ENCODE measurements at places on chromosomes 13 and 19.

- no peak for DNase-seq
Observed at GRCh38 chr19:35122687-35123551, 7.3 kb downstream of the FXYD3 start.

DNA sequence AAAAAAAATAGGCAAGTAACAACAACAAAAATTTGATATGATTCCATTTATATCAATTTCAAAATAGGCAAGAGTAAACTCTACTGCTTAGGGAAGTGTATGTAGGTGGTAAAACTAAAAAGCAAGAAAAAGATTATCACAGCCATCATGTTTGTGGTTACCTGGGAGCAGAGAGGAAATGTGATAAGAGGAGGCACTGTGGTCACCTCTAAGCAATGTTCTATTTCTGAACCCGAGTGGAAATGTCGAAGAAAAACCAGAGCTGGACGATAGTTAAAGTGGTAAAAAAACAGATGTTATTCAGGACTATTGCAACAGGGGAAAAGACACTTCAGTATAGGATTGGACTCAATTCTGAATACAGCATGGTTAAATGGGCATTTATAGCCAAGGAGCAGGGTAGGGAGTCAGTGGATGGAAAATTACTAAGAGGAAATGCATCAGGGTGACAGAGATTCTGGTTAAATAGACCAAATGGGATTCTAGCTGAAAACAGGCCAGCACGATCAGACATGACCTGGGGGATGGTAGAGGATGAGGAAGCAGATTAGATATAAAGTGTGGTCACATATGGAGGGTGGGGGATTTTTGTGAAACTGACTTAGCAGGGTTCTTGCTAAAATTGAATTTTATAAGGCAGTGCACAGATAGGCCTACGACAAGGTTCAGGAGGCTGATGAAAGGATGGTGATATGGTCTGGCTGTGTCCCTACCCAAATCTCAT lies 6.0 kb upstream of the TEX30 start:
- DNase-seq: no peak

DNA sequence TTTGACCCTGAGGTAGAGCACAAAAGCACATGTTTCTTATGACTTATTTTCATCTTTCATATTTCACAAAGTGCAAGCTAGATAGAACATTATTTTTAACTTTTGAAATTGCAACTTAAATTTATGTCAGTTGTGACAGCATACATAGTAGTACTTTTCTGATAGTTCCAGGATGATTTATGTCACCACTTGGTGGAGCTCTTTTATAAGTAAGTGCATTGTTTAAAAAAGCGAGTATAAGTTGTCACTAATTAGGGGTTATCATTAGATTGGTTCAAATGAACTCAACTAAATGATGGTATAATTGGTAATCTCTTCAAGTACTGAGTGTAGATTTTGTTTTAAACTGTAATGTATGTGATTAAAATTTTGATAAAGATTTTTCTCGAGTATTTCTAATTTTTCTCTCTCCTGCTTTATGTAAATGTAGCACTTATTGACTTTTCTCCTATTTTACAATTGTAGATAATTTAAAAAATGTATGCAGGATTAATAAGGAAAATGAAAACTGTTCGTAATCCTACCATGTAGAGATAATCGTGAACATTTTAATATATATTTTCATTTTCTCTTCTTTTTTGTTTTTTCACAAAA lies 31.1 kb downstream of the RB1 start:
- DNase-seq: peak; percentile 26

- no peak for DNase-seq
Observed at GRCh38 chr19:35315883-35316282, 13.1 kb upstream of the CD22 start.

DNA sequence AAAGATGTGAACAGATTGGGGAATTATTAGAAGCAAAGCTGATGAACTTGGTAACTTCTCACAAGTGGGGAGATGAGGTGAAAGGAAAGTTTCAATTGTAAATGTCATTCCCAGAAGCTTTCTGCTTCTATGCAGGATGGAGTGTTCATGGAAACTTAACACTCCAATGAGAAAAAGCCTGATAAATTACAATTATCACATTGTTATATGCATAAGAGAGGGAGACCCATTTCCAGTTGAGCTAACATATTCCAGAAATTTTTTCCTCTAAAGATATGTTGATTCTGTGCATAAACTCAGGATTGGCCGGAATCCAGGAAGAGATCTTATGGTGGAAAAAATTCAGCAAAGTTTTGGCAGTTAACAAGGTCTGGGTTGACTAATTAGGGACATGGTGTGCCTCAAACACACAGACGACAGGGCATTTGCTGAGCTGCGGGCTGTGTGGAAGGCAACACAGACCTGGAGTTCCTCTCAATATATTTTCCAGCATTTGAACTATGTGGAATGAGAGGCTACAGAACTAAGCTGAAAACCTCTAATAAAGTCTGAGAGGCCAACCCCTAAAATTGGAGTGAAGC lies 64.9 kb upstream of the FGF14 start:
- no peak for DNase-seq

- DNase-seq: no peak
Observed at GRCh38 chr19:54875506-54875905, 1.5 kb downstream of the FCAR start.

DNA sequence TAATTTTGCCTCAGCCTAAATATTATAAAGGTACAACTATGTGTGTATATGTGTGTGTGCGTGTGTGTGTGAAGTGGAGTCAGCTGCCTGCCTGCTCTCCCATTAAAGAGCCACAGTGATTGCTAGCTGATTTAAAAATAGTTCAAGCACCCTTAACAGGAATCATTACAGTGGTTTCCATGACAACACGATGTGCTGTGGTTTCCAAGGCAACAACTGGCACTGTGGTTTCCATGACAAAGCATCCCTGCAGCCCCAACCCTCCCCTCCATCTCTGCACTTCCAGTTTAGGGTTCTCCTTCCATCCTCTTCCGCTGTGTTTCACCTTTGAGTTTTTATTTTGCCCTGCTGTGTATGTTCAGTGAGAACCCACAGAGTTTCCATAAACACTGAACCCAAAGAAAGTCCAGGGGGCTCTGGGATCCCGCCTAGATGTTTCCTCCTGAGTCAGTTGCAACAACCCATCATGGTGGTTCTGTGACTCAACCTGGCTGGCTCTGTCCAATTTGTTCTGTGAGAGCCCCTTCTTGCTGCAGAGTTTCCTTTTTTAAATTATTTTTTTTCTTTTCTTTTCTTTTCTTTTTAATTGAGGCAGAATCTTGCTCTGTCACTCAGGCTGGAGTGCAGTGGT lies 7.1 kb upstream of the PNMA8A start:
- DNase-seq: no peak
